Activated effector memory CD4-positive, alpha-beta T cell treated with anti-CD3 and anti-CD28 coated beads, Interleukin-2, amount 50 U/mL, for 16 hours (primary cell): ENCODE measurements at places on chromosomes 7 and 10.

DNA sequence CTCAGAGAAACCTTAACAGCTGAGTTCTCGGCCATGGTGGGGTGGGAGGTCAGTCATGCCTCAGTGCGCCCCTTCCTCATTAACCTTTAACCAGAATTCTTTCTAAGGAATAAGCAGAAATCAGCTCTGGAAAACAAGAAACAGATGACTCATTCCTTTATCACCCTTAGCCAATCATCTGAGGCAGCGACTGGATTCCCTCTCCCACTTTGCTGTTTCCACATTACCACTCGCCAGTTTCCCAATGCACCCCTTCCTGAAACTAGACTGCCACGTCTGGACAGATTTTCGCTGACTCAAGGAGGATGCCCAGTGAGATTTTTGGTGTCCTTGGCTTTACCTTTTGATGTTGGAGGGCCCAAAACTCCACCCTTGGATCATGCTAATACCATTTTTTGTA, 223.8 kb downstream of the PLXDC2 start:
- no peak for DNase-seq

DNA sequence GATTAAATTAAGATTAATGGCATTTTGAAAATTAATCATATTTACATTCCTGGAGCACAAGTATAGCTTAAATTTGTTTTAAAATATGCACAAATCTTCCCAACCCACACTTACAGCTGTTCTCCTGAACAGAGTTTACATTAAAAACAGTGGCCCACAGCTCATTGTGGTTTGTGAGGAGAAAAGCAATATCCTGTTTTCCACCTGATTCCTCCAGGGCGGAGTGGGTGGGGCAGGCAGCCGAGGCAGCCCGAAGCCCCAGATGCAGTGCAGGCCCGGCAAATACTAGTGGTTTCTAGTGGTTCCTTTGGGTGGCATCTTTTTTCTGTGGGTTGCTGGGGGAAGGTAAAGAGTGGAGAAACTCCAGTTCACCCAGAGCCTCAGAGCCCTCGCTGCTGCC, 280.8 kb downstream of the ARHGAP12 start:
- no peak for DNase-seq

- no peak for DNase-seq
These were observed 20.9 kb downstream of the TEX36 start for GRCh38 chr10:125661941-125662515.

GRCh38 chr10:127215866-127216265, 19.5 kb upstream of the INSYN2A start:
- DNase-seq = no peak

DNA sequence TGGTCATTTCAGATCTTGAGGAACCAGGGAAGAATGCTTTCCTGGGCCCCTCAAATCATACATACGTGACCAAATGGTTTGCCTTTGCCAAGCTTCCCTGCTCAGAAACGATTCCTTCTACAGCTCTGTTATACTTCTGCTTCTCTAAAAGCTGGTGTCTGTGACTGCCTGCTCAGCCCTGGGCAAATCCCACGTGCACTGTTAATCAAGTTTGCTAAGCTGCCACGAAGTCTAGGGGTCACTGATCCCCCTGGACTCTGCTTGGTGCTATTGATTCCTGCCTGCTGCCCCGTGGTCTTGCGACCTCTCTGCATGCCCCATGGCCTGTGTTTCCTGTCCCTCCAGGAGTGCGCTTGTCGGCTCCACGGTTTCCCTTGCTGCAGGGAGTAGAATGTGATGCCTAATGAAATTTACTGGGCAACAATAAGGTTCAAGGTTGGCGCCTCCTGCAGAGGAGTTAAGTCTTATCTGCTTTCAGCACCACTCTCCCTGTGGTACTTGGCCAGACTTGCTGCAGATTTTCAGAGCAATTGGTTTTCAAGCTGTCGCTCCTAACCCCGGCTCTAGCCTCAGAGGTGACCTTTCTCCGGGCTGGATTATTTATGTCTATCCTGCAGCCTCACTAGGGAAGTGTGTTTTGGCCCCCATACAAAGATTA, 201.6 kb upstream of the FZD8 start:
- no peak for DNase-seq

DNA sequence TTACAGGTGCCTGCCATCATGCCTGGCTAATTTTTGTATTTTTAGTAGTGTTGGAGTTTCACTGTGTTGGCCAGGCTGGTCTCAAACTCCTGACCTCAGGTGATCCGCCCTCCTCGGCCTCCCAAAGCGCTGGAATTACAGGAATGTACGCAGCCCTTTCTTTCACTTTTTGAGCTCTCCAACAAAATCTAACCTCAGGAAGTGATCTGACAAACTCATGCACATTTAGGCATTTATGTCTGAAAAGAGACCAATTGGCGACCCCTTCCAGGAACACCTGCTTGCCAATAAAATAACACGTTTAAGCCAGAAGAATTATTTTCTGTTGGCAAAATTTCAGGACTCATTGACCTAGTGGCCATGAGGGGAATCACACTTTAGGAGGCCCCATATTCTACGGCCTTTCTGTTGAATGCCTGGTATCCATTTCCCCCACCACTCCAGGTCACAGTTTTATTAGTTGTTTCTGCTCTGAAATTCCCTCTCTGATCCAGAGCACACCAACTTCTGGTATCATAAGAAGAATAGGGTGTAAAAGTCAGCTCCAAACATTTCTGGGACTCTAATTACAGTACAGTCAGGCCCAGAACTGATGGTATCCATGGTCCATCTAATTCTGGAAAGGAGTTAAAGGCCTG, 65.8 kb upstream of the FRMD4A start:
- DNase-seq = no peak

GRCh38 chr10:106973288-106973687, 191.2 kb downstream of the SORCS1 start:
- no peak for DNase-seq

GRCh38 chr10:91705948-91706670, 73.2 kb upstream of the PPP1R3C start:
- no peak for DNase-seq

DNA sequence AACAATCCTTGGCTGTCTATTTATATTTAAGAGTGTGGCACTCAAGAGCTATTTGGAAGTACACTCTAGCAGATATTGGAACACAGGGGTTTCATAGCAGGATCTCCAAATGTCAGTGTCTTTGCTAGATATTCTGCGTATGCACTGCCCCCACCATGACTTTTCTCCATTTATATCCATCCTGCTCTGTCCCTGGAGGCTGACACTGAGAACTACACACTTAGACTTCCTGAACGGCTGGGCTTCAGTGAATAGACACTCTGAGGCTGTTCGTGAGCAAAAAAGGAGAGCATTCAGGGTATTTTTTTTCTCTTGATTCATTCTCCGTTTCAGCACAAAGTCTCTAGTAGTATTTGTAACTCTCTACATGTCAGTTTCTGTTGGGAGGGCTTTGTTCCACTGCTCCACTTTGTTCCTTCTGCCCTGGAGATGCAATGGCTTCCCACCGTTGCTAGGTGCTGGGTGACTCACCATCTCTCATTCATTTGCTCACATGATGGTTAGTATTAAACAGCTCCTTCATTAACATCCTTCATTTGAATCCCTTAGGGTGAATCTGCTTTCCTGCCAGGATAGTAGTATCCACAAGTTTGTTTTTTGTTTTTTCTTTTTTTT, 155.9 kb upstream of the SLC13A1 start:
- no peak for DNase-seq

GRCh38 chr10:938941-939678, 7.6 kb upstream of the LARP4B start:
- no peak for DNase-seq

DNA sequence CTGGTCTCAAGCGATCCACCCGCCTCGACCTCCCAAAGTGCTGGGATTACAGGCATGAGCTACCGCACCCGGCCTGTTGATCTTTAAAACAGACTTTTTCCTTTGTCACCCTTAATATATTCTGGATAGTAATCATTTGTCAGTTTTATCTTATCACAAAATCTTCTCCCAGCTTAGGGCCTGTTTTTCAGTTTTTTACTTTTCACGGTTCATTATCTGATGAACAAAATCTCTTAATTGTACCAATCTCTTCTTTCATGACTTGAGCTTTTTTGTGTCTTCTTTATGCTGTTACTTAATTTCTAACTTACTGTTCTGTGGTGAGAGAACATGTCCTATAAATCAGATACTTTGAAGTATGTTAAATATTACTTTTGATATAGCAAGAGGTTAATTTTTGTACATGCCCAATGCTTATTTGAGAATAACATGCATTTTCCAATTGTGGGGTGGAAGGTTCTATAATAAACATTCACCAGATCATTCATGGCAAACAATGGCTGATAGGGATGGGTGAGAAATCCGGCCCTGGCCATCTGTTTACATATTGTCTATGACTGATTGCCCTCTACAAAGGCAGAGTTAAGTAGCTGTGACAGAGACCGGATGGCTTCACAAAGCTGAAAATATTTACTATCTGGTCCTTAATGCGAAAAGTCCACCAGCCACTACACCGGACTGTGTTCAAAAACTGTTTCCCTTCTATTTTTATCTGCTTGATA, 5.3 kb downstream of the PAPOLB start:
- no peak for DNase-seq

DNA sequence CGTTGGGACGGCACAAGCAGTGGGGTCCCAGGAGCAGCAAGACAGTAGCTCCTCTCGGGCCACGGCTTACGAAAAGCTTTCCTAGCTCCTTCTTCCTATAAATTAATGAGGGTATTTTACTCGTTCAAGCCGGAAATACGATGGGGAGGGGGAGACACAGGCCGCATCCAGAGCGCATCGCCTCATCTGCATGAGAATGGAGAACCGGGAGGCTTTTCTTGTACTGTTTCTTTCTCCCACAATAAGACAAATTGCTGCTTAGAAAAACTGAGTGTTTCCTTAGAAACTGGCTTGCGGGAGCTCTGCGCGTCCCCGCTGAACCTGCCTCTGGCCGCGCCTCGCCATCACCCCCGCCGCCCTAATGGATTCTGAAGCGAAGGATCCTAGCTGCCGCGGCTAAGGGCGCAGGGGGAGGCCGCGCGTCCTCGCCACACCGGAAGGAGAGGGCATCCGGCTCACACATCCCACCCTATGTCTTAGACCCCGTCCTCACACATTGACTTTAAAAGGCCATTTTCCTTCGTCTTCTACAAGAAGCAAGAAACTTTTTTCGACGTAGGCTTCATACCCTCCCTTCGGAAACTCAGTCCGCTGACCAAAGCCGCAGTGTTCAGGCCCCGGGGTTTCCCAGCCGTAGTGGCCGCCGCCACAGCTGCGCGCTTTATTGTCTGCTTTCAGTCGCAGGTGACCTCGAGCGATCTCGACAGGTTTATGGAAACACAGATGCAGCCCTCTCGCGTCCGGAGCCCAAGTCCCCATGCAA, 8.8 kb downstream of the NXPH1 start:
- no peak for DNase-seq

- DNase-seq = peak; percentile 92
These were observed 512 bp downstream of the OSBPL3 start for GRCh38 chr7:24979470-24979862.

DNA sequence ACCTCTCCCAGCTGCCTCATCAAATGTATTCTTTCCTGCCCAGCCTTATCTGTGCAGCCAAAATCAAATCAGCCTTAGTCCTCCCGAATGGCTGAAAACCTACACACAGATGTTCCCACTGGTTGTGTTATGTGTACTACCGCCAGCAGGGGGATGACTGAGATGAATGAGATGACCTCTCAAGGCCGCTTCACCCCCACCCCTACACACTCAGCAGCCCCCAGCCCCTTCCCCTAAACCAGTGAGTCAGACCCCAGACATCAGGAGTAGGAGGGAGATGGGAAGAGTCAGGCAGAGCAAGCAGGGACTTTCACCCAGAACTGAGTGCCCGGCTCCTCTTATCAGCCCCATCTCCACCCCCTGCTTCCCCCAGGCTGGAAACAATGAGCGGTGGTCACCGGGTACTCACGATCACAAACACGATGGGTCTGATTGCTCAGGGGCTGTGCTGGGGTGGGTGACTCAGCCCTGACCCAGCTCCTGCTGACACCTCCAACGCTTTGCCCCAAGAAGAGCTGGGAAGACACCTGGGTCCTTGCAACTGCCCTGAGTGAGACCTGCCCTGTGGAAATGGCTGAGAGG, 6.5 kb upstream of the C10orf105 start:
- DNase-seq = peak; percentile 92

DNA sequence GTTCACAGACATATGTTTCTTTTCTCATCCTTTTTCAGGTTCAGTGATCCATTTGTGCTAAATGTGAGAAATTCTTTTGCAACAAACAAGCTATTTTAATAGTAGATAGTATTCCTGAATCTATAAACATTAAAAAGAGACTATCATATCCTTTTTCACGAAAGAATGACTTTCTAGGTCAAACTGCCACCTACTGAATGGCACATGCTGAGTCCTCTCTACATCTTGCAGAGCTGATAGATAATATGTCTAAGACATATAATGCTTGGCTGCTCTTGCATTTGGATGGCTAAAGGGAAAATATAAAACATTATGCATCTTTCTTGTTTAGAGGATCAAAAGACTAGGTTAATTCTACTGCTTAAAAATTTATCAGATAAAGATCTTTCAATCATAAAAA, 114.1 kb upstream of the SLC26A5 start:
- DNase-seq = no peak

GRCh38 chr7:115153769-115154477, 232.0 kb downstream of the MDFIC start:
- no peak for DNase-seq

- no peak for DNase-seq
These were observed at the start of gene ICA1 for GRCh38 chr7:8261711-8262695. TSS of gene ICA1 (minus strand) at chr7:8262167. CDS start at chr7:8235926, 26,241 bp downstream.

GRCh38 chr10:13871011-13871410, 284.2 kb downstream of the PRPF18 start:
- no peak for DNase-seq

DNA sequence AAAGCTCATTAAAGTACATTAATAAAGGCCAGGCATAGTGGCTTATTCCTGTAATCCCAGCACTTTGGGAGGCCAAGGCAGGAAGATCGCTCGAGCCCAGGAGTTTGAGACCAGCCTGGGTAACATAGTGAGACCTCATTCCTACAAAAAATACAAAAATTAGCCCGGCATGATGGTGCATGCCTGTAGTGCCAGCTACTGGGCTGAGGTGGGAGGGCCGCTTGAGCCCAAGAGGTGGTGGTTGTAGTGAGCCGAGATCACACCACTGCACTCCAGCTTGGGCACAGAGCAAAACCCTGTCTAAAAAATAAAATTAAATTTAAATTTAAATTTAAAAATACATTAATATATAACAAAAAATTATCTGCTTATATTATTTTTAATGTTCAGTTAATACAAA, 7.1 kb upstream of the TAS2R39 start:
- DNase-seq = no peak

GRCh38 chr7:55144333-55145317, 125.8 kb downstream of the EGFR start:
- DNase-seq = no peak

GRCh38 chr7:47782022-47782421, 166.2 kb downstream of the PKD1L1 start:
- DNase-seq = no peak

DNA sequence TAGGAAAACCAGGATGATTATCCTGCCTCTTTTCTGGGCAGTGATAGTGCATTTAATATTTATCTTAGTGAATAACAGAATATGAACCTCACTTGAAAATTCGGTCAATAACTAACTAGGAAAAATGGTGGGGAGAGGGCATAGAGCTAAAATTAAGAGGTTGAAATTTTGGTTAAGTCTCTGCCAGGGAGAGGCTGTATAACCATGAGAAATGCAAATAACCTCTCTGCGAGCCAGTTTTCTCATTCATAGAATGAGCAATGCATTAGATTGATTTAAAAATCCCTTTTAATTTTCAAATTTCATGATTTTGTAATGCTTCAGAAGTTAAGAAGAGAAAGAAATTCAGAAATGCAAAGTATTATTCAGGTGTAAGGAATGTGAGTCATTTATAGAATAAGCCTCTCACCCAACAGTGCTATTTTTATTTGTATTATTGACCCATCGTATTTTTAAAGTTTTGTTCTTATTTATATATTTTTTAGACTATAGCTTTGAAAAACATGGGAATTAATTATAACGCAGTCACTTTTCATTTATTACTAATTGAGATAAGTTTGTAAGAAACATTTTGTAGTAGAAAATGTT, 104.7 kb downstream of the PHF14 start:
- no peak for DNase-seq
